ENCODE measurements at places on chromosomes 16 and 17.

DNA sequence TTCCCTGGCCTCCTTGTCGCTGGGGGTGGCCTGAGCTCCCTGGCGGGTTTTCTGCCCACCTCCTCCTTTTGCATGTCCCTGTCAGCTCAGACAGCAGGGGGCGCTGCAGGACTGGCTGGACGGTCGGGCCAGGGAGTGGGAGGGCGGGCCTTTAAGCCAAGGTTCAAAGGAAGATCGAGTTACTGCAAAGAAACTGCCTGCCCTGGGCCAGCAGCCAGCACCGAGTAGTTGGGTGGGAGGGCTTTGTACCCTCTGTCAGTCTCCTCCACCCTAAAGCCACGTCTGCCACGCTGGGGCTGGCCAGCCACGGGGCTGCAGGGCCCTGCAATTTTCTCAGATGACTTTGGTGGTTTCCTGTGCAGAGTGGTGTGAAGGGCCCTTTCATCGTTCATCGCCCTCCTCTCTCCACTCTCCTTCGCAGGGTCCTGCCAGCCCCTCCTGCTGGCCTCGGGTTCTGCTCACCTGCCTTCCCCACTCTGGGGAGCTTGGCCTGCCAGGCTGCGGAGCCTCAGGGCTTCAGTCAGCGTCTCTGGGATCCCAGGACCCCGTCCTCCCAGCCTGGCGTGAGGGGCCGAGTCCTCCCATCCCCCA is 12.3 kb downstream of the GPR142 start:
- no peaks in the 10 kb centered on the region for H3K27me3 ChIP-seq
- peak overlapping the region; percentile 14 for H3K4me3 ChIP-seq
- no peaks in the 10 kb centered on the region for H3K36me3 ChIP-seq
- DNase-seq: peak; percentile 96
- H3K27ac ChIP-seq: no peak overlapping the region

DNA sequence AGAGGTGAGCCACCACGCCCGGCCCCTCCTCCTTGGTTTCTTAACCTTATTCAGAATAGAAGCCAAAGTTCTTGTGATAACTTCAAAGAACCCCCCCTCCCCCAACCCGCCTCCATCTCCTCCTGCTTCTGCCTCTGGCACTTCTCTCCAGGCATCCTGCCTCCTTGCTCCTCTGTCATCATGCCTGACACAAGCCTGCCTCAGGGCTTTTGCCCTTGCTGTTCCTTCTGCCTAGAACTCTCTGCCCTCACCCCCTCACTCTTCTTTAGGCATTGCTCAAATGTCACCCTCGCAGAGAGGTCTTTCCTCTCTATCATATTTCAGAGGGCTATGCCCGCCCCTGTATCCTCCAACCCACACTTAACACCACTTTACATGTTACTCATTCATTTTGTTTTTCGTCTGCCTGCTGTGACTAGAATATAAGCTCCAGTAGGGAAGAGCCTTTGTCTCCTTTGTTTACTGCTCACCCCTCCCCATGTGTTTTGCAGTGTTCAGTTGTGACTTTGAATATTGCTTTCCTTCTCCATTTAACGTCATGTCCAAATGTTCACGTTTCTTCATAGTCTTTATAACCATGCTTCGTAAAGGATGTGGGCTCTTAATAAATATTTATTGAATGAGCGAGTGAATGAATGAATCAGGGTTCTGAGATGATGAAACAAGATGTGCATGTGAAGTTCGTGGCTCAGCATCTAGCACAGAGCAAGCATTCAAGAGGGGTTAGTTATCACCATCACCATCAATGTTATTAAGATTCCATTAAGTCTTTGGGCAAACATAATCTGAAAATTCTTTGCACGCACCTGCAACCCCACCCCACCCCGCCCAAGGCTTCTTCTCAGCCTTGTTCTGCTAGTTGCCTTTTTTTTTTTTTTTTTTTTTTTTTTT is 186.2 kb upstream of the WSCD1 start:
- no peak overlapping the region for H3K27ac ChIP-seq
- H3K4me1 ChIP-seq: no peaks in the 10 kb centered on the region
- DNase-seq: no peak
- H3K36me3 ChIP-seq: no peaks in the 10 kb centered on the region
- no peak overlapping the region for H3K4me3 ChIP-seq
- peaks cover 4% of the 10 kb centered on the region for H3K27me3 ChIP-seq

GRCh38 chr17:82365606-82366295 is 5.8 kb upstream of the UTS2R start:
- no peak for DNase-seq
- no peak overlapping the region for H3K4me3 ChIP-seq
- H3K4me1 ChIP-seq: peaks cover 3% of the 10 kb centered on the region
- H3K36me3 ChIP-seq: no peaks in the 10 kb centered on the region

GRCh38 chr17:18381953-18382245 is 4.3 kb downstream of the EVPLL start:
- no peaks in the 10 kb centered on the region for H3K36me3 ChIP-seq
- H3K4me3 ChIP-seq: no peak overlapping the region
- no peaks in the 10 kb centered on the region for H3K4me1 ChIP-seq
- no peak for DNase-seq
- peaks cover 4% of the 10 kb centered on the region for H3K27me3 ChIP-seq

DNA sequence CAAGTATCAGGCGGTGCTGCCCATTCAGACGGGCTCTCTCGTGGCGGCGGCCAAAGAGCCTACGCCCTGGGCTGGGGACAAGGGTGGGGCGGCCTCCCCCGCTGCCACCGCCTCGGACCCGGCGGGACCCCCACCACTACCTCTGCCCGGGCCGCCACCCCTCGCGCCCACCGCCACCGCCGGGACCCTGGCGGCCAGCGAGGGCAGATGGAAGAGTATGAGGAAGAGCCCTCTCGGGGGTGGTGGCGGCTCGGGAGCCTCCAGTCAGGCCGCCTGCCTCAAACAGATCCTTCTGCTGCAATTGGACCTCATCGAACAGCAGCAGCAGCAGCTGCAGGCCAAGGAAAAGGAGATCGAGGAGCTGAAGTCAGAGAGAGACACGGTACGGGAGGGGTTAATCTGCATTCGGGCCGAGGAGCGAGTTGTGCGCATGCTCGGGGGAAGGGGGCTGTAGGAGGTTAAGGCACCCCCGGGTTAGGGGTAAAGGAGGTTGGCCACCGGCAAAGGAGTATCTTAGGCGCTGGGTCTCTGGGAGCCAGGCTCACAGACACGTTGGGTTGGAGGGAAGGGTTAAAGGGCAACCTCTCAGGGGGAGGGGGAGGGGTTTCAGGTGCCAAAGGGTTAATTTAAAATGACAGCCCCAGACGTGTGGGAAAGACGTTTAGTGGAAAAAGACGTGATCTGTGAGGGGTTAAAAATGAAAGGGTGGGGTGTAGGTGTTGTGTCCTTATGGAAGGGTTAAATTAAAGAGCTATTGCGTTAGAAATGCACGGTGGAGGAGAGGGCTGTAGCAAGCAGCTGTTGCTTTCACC is 1.4 kb downstream of the MSL1 start:
- peaks cover 24% of the 10 kb centered on the region for H3K4me1 ChIP-seq
- H3K27me3 ChIP-seq: no peaks in the 10 kb centered on the region
- H3K27ac ChIP-seq: peak overlapping the region; percentile 94
- peak overlapping the region; percentile 100 for H3K4me3 ChIP-seq
- DNase-seq: peak; percentile 66
- peaks cover 31% of the 10 kb centered on the region for H3K36me3 ChIP-seq

- DNase-seq: no peak
- no peaks in the 10 kb centered on the region for H3K27me3 ChIP-seq
- H3K27ac ChIP-seq: no peak overlapping the region
- H3K4me1 ChIP-seq: no peaks in the 10 kb centered on the region
- H3K36me3 ChIP-seq: no peaks in the 10 kb centered on the region
Measured at GRCh38 chr16:64019339-64019738, 1102.5 kb downstream of the CDH11 start.

GRCh38 chr17:2366747-2367494 is 29.6 kb downstream of the SGSM2 start:
- H3K27me3 ChIP-seq: no peaks in the 10 kb centered on the region
- no peak overlapping the region for H3K4me3 ChIP-seq
- H3K4me1 ChIP-seq: no peaks in the 10 kb centered on the region

GRCh38 chr17:73401911-73402310 is 90.1 kb upstream of the CDC42EP4 start:
- H3K27ac ChIP-seq: no peak overlapping the region
- no peaks in the 10 kb centered on the region for H3K36me3 ChIP-seq
- H3K27me3 ChIP-seq: no peaks in the 10 kb centered on the region
- H3K4me1 ChIP-seq: no peaks in the 10 kb centered on the region
- no peak overlapping the region for H3K4me3 ChIP-seq

DNA sequence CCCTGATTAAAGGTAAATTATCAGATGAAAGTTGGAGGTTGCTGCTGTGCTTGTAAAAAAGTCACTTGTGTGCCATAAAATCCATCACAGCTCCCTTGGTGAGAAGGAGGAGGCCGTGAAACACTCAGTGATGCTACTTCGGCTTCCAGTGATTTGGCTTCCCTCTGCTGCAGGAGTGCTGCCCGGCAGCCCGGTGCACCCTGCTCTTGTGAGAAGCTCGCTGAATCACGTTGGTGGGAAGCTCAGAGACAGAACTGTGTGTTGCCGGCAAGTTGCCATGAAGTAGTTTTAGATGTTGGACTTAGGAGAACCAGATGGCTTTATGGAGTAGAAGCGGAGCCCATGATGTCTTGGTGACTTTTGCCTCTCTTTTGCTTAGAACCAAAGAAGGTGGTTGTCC is 33.3 kb downstream of the MSI2 start:
- H3K4me1 ChIP-seq: no peaks in the 10 kb centered on the region
- H3K27ac ChIP-seq: no peak overlapping the region
- no peaks in the 10 kb centered on the region for H3K36me3 ChIP-seq
- H3K4me3 ChIP-seq: no peak overlapping the region
- DNase-seq: no peak
- H3K27me3 ChIP-seq: no peaks in the 10 kb centered on the region

DNA sequence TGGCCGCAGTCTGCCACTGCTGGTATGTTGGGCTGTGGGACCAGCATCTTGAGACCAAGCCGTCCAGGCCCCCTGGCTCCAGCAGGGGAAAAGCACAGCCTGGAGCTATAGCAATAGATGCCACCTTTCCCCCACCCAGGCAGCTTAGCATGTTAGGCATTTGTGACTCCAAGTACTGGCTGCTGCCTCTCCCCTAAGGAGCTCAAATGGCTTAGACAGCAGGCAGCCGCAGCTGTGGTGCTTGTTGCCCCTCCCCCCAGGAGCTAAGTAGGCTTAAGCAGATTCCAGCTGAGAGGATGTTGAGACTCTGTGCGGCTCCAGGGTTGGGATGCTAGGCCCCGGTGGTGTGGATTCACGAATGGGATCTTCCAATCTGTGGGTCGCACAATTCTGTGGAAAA is 88.8 kb upstream of the ANKFN1 start:
- no peak overlapping the region for H3K4me3 ChIP-seq
- no peaks in the 10 kb centered on the region for H3K27me3 ChIP-seq
- no peaks in the 10 kb centered on the region for H3K4me1 ChIP-seq
- no peaks in the 10 kb centered on the region for H3K36me3 ChIP-seq
- no peak overlapping the region for H3K27ac ChIP-seq

- H3K27ac ChIP-seq: no peak overlapping the region
- no peak overlapping the region for H3K4me3 ChIP-seq
- no peaks in the 10 kb centered on the region for H3K27me3 ChIP-seq
- peak; percentile 81 for DNase-seq
Measured at GRCh38 chr17:10327640-10328039, 45.2 kb downstream of the MYH13 start.

DNA sequence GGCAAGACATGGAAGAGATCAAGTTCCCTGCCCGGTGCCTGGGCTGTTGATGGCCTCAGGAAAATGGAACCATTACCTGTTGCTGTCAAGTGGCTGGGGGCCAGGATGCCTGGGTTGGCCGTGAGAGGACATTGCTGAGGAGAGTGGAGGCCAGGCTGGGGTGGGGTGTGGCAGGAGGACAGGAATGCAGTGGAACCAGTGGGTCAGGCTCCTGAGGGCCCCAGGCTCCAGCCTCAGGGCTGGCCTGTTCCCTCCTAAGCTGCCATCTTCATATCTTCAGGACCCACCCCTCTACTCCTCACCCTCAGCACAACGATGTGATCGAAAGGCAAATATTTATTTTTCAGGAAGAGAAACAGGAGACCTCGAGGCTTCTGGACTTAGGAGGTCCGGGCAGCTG is 8.5 kb upstream of the YPEL3 start:
- H3K4me3 ChIP-seq: no peak overlapping the region
- H3K27ac ChIP-seq: peak overlapping the region; percentile 42
- H3K27me3 ChIP-seq: no peaks in the 10 kb centered on the region
- no peaks in the 10 kb centered on the region for H3K4me1 ChIP-seq
- peak; percentile 82 for DNase-seq

DNA sequence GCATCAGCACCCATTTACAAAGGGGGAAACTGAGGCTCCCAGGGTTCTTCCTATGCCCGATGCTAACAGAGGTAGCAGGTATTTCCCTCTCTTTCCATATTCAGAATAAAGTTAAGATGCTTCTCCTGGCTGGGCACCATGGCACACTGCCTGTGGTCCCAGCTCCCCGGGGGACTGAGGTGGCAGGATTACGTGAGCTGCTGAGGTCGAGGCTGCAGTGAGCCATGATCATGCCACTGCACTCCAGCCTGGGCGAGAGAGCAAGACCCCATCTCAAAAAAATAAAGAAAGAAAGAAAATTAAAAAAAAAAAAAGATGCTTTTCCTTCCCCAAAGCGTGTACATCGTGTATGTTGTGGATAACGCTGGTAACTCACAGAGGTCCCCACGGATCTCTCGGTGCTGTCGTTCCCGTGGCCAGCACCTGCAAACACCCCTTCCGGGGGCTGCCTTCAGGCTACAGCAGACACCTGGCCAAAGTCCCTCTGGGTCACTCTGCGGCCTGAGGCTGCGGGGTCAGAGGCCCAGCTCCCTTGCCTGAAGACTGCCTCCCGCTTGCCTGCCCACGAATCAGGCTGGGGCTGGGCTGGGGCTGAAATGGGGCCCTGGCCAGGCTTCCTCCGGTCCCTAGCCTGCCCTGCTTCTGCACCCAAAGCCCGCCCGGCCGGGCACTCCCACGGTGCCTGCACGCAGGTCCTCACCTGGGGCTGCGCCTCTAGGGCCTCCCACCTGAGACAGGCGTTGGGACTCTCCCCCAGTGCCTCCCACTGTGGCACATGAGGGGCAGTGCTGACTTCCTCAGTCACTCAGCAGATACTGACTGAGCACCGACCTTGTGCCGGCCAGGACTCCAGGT is 63.1 kb downstream of the ZDHHC7 start:
- DNase-seq: no peak
- peaks cover 13% of the 10 kb centered on the region for H3K4me1 ChIP-seq
- no peak overlapping the region for H3K27ac ChIP-seq
- no peak overlapping the region for H3K4me3 ChIP-seq

- H3K4me1 ChIP-seq: no peaks in the 10 kb centered on the region
- peaks cover 7% of the 10 kb centered on the region for H3K27me3 ChIP-seq
- H3K36me3 ChIP-seq: no peaks in the 10 kb centered on the region
- DNase-seq: no peak
Measured at GRCh38 chr17:74149597-74150427, 53.7 kb upstream of the RPL38 start.

- H3K27ac ChIP-seq: peak overlapping the region; percentile 49
- H3K4me1 ChIP-seq: peaks cover 33% of the 10 kb centered on the region
- H3K27me3 ChIP-seq: no peaks in the 10 kb centered on the region
- DNase-seq: no peak
- H3K36me3 ChIP-seq: peaks cover 37% of the 10 kb centered on the region
Measured at GRCh38 chr17:68441070-68441770, 16.1 kb downstream of the WIPI1 start.
